ENCODE measurements at places on chromosomes 2 and 18.

GRCh38 chr2:127235082-127235702 is 15.1 kb upstream of the CYP27C1 start:
- DNase-seq, result no peak

- DNase-seq, result no peak
Measured at GRCh38 chr2:230323385-230324106, 3.4 kb upstream of the SP140L start.

DNA sequence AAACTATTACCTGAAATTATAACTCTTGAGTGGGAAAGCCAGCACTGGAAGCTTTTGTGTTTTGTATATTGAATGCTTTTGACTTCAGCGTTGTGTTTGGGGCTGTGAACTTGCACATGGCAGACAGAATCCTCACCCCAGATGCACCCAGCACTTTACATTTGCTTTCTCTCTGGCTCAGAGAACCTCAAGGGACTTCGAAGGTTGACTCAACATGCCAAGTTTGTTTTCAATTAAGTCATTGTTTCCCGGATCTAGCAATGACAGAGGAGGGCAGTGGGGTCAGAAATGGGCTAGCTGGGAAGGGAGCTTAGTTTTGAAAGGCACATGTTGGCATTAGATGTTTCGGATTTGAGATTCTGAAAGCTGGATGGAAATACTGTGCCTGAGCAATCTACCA is 22.4 kb downstream of the TET3 start:
- DNase-seq, result no peak

DNA sequence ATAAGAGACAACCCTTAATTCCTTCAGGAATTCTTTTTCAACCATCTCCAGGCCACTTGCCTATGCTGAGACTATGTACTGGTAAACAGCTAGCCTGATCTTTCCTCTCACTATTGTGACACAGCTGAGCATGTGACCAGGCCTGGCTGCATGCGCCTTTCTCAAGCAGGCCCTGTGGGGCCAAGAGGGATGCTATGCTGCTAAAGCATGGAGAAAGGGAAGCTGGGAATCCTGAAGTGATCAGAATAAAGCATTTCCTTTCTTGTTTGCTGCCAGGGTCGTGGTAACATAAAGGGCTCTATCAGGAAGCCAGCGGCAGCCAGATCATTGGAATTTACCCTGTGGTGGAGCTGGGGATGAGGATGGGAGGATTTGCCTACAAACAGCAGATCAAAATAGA is 29.8 kb upstream of the LCLAT1 start:
- DNase-seq, result no peak

- DNase-seq, result no peak
Measured at GRCh38 chr2:95730813-95731212, 139.0 kb downstream of the TRIM43 start.

GRCh38 chr2:13682540-13683272 is 949.8 kb upstream of the LRATD1 start:
- no peak for DNase-seq

DNA sequence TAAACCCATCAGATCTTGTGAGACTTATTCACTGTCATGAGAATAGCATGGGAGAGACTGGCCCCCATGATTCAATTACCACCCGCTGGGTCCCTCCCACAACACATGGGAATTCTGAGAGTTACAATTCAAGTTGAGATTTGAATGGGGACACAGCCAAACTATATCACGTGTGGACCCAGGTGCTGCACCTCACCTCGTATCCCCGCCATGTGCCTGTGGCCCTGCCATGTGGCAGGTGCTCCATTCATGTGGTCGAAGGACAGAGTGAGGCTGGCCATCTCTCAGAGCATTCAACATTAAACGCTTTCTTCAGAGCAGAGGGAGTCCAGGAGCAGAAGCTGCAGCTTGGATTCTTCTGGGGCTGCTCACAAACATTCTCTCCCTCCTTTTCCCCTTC is 32.3 kb downstream of the MROH2A start:
- DNase-seq, result no peak

DNA sequence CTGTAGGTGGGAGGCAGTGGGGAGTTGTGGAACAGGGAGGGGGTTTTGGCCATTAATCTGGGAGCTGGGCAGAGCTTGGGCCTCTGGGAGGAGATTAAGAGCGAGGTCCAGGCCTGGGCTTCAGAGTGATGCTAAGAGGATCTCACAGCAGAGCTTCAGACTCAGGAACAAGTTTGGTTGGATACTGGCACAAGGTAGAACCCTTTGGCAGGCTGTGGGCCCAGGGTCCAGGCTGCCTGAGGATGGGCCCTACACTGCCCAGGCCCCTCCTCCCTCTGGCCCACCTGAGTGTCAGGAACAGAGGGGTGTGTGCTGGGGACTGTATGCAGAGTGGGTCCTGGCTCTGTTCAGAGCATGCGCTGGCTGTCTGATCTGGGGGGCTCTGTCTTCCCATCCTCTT is 334.9 kb downstream of the CYP26B1 start:
- DNase-seq, result no peak
